ENCODE measurements at places on chromosomes 4 and X.

DNA sequence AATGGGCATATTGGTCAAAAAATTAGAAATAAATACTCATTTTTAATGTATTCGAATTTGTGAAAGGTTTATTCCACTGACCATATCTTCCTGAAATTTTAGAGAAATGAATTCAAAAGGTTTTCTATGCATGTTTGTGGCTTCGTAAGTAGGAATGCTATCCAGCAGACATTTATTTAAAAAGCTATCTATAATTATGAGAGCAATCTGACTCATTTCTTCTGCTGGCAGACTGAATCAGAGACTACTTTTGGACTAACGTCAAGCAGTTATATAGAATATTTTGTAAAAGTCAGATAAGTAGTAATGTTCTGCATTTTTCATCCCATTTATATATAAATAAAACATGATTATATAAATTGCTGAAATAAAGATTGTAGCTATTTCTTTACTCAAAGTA lies 125.0 kb downstream of the SPCS3 start:
- DNase-seq: no peak

DNA sequence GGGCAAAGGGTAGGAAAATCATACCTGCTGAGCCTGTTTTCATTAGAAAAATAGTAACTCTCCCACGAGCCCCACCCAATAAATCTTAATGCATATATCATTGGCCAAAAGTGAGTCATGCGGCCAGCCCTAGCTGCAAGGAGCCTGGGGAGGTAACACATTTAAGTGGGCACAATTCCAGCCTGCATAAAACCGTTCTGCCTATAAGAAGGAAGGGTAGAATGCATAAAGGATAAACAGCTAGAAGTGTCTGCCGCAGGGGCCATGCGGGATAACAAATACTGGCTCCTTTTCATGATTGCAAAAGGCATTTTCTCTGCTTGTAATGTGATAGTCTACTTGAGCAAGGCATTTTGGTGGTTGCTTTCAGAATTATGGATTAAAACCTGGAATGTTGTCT lies 37.1 kb downstream of the EFHC2 start:
- no peak for DNase-seq

DNA sequence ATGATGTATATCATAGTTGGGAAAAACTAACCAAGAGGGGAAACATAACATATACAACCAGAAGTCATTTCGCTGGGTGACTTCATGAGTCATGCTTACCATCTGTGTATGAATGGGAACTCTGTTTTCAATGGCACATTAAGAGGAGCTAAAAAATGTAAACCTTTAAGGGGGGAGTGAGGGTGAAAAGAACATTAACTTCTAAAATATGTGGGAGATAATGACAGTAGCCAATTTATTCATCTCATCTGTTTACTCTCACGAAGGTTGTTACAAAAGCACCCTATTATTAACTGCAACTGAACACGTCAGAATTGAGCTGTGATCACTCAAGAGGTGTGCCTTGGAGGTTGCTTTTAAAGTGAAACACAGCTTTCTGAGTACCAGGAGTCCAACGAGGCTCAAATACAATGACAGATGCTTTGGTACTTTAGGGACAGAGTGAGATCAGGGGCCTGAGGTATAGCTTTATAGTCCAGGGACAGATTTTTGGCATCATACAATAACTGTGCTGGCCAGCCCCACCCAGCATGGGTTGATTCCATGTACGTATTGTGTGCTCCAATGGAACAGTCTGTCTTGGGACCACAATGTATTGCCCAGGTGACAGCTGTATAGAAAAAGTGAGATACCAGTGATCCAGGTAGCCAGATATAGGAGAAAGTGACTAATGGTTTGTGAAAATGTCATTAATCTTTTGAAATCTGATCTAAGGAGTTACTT lies 107.3 kb downstream of the AMMECR1 start:
- DNase-seq: no peak

- DNase-seq: no peak
Observed at GRCh38 chr4:38861791-38862190, 5.2 kb upstream of the TLR6 start.

DNA sequence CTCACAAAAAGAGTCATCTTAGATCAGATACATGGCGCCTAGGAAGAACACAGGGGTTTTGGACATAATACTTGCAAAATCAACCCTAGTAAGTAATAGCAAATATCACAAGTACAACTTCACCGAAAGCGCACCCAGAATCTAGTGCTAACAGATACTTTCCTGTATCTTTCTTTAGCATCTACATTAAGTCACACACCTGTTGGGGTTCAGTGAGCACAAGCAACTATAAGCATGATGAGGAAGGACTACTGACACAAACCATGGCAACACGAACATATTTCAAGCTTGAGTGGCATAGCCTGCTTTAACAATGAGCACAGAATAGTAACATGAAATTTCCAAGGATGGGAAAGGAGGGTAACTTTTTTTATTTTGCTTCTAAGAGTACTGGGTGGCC lies 116.1 kb downstream of the GPC3 start:
- no peak for DNase-seq

DNA sequence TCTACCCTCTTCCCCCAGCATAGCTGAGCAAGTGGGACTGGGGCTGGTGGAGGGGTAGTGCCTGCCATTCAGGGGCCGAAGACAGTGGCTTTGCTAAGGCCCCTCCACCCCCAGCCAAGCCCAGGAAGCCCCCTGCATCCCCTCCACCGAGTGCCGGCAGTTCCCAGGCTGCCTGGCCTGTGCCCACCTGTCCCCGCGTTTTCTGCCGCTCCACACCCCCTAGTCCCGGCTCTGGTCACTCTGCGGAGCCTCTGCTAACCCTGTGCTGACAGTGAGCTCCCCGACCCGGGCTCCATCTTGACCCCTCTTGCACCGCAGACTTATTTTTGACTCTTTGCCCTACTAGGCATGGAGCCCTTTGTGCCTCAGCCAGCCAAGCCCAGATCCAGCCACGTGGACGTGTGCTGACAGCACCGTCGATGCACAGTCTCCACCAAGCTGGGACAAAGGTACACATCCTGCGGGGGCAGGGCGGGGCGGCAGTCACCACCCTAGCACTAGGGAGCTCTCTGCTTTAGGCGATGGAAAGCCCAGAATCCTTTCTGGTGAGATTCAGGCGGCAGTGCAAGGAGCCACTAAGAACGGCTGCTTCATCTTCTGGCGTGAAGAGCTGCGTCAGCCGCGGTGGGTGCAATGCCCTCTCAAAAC lies 96.6 kb downstream of the PHKA2 start:
- no peak for DNase-seq

- DNase-seq: no peak
Observed at GRCh38 chr4:10949039-10949733, 264.6 kb upstream of the CLNK start.

GRCh38 chr4:52861879-52862616 lies at the start of gene RASL11B:
Gene RASL11B, plus strand, starts transcription at chr4:52862317. Its CDS starts 191 bp downstream, at chr4:52862508.
- peak; percentile 87 for DNase-seq

DNA sequence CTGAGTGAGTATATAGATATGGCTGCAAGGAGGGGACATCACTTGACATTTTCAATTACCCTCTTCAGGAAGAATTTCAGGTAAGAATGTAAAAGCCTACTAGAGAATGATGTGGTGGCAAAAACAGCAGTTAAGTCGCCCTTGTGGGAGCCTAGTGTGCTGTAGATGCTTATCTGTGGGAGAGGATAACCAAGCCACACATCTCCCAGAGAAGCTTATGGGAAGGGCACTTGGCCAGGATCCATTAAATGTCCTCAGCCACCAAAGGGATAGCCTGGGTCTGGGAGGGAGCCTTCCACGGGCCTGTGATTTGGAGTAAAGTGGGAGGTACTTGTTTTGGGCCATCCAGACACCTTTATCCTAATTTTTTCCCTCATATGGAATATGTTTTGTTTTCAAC lies 41.3 kb upstream of the BCLAF3 start:
- no peak for DNase-seq

DNA sequence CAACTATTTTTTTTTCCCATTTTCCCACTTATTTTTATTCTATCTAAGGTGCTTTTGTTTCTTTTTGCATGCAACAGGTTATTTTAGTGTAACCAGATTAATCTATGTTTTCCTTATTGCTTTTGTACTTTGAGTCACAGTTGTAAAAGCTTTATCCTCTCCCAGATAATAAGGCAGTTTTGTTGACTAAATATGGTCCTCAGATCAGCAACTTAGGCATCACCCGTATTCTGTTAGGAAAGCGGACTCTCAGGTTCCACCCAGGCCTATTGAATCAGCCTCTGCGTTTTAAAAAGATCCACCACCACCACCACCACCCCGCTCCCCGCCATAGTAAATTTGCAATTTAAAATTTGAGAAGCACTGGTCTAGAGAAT lies 58.6 kb upstream of the USP9X start:
- no peak for DNase-seq

DNA sequence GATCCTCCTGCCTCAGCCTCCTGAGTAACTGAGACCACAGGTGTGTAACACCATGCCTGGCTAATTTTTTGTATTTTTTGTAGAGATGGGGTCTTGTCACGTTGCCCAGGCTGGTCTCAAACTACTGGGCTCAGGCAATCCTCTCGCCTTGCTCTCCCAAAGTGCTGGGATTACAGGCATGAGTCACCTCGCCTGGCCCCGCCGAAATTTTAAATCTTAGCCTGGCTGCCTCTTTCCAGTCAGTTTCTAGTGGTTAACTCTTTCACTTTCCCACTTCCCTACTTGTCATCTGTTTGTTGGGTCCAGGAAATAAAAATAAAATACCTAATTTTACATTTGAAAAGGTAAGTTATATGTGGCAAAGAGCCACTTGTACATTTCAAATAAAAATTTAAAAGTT lies 62.4 kb downstream of the TMEM165 start:
- no peak for DNase-seq

DNA sequence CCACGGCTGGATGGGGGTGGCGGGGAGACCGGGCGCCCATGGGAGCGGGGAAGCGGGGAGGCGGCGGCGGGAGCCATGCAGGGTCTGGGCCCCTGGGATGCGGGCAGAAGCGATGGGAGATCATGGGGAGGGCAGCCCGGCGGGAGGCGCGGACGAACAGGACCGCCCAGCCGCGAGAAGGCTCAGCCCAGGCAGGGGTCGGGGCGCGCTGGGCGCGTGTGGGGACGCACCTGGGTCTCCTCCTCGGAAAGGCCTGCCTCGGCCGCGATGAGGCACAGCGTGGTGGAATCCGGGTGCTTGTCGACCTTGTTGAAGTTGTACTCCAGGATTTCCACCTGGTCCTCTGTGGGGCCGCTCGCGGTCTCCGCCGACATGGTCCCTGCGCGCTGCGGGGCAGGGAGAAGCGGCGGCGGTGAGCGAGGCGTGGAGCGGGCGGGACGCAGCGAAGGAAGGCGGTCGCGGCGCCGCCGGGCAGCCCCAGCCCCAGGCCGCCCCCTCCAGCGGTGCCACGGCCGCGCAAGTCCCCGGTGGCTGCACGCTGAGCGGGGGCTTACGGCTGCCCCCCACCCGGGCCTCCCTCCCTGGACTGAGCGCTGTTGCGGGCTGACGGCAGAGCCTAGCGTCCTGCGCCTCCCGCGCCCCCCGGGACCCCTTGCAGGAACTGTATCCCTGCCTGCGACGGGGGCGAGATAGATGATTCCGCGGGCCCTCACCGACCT lies 25.3 kb downstream of the HOPX start:
- no peak for DNase-seq

- no peak for DNase-seq
Observed at GRCh38 chrX:80817002-80817401, 7.3 kb upstream of the BRWD3 start.

GRCh38 chrX:50470103-50471031 lies at the start of gene DGKK:
Gene DGKK, minus strand, starts transcription at chrX:50470825. Its CDS starts 147 bp downstream, at chrX:50470678.
- no peak for DNase-seq

GRCh38 chrX:20382518-20383297 lies 116.0 kb upstream of the RPS6KA3 start:
- no peak for DNase-seq

- no peak for DNase-seq
Observed at GRCh38 chr4:125010796-125011503, 298.4 kb upstream of the ANKRD50 start.

DNA sequence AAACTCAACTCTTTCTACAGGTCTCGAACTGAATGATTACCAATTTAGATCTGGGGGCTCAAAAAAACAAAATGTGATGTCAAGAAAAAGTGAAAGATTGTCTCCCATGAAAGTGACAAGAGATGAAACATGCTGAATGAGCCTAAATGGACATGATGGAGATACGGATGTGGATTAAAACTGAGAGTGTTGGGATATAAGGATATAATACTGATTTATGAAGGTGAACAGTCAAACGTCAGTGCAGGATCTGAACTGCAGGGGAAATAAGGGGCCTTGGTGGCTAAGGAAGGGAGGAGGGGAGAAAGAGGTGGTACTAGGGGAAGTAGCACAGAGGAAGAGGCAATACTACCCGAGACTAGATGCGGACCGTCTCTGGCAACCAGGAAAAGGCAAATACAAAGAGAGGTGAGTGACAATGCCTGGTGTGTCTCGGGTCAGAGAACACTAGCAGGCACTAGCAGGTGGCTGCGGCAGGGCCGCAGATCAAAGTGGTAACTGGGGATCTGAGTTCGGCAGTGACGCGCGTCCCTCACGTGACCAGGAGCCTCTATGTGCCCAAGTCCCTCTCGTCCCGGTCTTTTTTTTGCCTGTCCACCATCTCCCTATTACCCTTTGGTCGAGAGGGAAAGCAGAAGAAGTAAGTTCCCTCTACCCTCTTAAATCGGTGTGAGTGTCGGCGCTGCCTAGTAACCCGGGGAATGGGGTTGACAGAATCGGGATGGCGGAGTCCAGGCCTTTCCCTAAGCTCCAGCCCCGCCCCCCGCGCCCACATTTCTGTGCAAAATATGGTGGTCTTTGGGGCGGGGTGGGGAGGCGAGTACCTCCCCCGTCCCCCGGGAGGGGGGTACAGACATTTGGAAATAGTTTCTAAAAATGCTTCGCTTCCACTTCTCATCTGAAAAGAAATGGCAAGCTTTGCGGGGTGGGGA lies at the start of gene TCEAL1:
Gene TCEAL1 (plus strand): TSS at position 590 of the 932 bp plus-strand sequence. CDS start 942 bp downstream, outside the sequence.
- DNase-seq: peak; percentile 12

DNA sequence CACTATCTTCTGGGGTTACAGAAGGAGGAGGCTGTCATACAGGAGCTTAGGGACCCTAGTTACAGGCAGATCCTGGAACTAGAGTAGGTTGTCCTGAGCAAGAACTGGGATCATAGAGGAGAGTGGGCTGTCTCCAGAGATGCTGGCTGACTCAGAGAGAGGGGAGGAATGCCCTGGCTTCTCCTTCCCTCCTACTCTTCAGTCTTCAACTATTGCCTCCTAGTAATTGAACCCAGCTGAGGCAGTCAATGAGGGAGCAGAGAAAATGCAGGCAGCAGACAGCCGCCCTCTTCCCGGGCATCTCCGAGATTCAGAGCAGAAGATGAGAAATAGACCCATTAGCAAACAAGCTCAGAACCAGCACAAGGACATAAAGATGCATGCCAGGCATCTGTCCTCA lies 118.3 kb upstream of the PDE5A start:
- DNase-seq: no peak

GRCh38 chr4:168633064-168633463 lies 136.2 kb downstream of the PALLD start:
- DNase-seq: no peak

DNA sequence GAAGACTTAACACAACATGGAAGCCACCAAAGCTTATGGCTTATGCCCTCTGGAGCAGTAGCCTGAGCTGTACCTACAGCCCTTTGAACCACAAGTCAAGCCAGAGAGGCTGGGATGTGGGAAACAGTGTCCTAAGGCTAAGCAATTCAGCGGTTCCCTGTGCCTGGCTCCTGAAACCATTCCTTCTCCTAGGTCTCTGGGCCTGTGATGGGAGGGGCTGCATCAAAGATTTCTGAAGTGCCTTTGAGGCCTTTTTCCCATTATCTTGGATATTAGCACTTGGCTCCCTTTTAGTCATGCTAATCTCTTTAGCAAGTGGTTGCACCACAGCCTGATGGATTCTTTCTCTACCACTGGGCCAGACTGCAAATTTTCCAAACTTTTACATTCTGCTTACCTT lies 140.5 kb upstream of the NUDT10 start:
- DNase-seq: no peak
